Stimulated activated CD8-positive, alpha-beta memory T cell treated with anti-CD3 and anti-CD28 coated beads, Interleukin-4, amount 100 ng/mL, for 1 hour (primary cell): ENCODE measurements at places on chromosomes 4 and X.

- no peak for DNase-seq
Observed at GRCh38 chrX:49303346-49303745, at the start of gene GAGE10. Gene GAGE10 (plus strand): TSS chrX:49303646. CDS start chrX:49304860, 1,214 bp downstream.

DNA sequence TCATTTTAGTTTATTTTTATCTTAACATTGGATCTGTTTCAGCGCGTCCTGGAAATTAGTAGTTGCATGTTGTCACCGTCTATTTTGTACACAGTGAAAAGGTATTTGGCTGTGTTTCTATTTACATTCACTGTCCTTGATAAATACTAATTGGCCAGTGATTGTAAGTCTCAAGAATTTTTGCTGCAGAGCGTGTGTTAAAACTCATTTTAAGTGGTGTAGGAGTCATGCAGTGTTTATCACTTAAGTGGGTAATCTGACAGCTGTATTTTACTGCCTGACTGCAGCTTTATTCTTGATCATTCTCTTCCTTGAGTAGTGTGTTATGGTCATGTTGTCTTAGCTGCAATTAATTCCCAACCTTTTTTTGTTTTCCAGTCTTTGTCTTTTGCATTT, 9.8 kb downstream of the GUCY1A1 start:
- DNase-seq = no peak

- no peak for DNase-seq
Observed at GRCh38 chr4:142416711-142417275, 429.3 kb downstream of the INPP4B start.

DNA sequence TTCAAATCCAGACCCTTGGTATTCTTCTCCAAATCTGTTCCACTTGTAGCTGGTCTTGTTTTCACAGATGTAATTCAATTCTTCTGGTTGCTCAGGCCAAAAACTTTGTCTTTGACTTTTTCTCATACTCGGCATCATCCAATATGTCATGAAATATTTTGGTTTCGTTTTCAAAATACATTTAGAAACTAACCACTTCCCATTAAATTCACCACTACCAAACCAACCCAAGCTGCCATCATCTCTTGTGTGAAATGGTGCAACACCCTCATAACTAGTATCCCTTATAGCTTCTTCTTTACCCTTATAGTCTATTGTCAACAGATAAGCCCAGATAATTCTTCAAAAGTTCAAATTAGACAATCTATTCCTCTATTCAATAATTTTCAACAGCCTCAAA, 192.1 kb downstream of the PRR32 start:
- no peak for DNase-seq

- DNase-seq = no peak
Observed at GRCh38 chr4:94653984-94654609, 103.7 kb upstream of the BMPR1B start.

DNA sequence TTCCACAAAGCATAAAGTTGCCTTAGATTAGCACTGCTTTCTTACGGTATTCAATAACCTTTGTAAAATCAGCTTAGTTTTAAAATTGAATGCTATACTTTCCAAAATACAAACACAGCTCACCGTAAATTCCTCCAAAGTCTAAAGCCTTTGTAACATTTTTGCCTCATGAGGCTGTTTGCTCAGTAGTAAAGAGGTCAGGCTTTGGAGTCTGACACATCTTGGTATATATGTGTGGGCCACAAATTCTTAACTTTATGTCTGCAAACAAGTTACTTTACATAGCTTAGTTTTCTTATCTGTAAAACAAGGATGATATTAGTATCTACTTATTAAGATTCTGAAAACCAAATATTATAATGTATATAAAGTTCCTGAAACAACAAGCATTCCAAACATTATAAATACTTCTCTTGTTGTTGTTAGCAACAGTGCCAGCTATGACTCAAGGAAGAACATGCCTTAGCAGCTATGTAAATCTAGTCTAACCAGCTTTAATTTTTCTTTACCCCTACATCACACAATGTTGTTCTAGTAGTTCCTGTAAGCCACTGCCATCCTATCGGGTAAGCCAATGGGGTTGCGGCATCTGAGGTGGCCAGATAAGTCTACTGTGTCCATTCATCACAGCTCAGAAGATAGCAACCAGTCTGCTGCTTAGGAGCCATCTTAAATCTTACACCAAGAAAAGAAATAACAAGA, 709.0 kb downstream of the KLHL13 start:
- no peak for DNase-seq

GRCh38 chrX:32987142-32987541, 224.2 kb downstream of the DMD start:
- no peak for DNase-seq

DNA sequence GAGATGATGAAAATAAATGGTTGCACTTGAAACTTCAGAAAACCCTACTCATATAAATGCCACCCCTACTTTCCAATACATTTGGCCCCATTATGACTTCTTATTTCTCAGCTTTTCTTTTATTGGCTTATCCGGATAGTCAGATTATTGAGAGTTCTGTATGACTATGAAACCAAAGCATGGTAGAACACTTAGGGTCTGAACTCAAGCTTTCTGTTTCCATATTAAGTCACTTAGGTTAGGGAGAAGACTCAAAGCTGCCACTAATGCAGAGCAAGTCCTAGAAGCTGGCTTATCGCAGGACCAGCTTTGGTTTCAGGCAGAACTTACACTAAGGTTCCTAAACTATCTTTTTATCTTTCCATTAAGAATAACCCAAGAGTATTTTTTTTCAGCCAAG, 229.9 kb upstream of the CPEB2 start:
- no peak for DNase-seq

GRCh38 chr4:37754410-37755185, 68.4 kb upstream of the RELL1 start:
- DNase-seq = no peak
